T-helper 17 cell (primary cell): ENCODE measurements at places on chromosomes 3 and 15.
A peak's percentile ranks its signal among the peaks of the same experiment; 100 is the strongest.

- no peak overlapping the region for H3K4me3 ChIP-seq
- peaks cover 2% of the 10 kb centered on the region for H3K36me3 ChIP-seq
- DNase-seq, result no peak
- H3K4me1 ChIP-seq, result peaks cover 2% of the 10 kb centered on the region
- no peak overlapping the region for H3K27ac ChIP-seq
Measured at GRCh38 chr3:190568036-190568435, 54.2 kb downstream of the IL1RAP start.

DNA sequence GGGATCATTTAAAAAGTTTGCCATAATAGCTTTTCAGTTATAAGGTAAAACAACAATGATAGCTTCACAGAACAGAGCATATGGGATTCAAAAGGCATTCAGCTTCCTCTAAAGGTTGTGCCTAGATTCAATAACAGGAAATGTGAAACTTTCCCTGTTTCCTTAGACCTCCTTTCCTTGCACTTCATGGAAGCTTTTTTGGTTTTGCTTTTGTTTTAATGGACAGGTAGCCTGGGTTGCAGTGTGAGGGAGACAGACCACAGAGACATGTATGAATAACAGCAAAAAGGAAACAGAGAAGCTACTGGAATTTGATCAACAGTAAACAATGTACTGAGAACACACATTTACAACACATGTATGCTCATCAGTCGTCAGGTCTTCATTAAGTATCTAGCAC lies 2.3 kb upstream of the TNFAIP8L3 start:
- no peak overlapping the region for H3K4me3 ChIP-seq
- H3K27me3 ChIP-seq, result peaks cover 74% of the 10 kb centered on the region
- H3K4me1 ChIP-seq, result peaks cover 16% of the 10 kb centered on the region
- H3K36me3 ChIP-seq, result no peaks in the 10 kb centered on the region
- no peak for DNase-seq
- no peak overlapping the region for H3K27ac ChIP-seq

DNA sequence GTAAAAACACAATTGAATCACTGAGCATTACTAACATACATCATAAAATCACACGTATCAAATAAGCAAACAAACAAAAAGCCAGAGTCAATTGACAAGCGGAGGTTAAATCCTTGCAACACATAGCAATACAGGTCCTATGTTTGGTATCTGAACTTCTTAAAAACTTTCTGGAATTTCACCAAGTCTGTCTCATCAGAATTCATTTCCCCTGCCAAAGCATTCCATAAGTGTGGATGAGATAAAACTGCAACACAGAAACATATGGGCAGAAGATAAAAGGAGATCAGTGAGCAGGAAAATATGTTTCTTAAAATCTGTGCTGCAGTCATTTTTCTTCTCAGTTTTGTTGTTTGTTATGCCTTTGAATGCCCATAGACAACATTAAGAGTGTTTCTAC lies 1155.5 kb downstream of the TBL1XR1 start:
- no peaks in the 10 kb centered on the region for H3K4me1 ChIP-seq
- no peaks in the 10 kb centered on the region for H3K27me3 ChIP-seq
- no peak for DNase-seq

DNA sequence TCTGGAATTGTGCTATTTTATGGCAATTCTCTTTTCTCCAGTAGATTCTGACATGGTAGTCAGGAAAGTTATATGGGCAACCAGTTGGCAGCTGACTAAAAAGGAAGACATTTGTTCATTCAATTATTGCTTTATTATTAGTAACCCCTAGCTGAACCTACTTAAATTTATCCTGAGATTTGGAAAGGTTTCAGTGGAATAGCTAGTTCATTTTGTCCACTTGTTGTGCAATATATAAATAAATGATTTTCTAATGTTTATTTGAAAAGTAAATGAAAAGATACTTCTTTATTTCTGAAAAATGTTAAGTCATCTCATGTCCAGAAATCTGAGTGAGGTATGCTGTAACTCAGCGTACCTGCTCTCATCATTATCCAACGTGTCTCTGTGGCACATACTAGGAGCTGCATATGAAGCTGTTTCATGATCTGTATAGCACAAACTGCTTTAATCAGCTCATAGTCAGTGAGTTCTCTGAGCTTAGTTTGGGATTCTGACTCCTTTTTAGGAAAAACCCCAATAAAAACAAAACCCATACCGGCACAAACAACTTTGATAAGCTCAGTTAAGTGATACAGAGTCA lies 35.9 kb downstream of the RARB start:
- no peaks in the 10 kb centered on the region for H3K27me3 ChIP-seq
- H3K4me3 ChIP-seq, result no peak overlapping the region
- H3K36me3 ChIP-seq, result peaks cover 2% of the 10 kb centered on the region
- no peak overlapping the region for H3K27ac ChIP-seq

- H3K27ac ChIP-seq, result no peak overlapping the region
- no peak for DNase-seq
- no peaks in the 10 kb centered on the region for H3K4me1 ChIP-seq
Measured at GRCh38 chr15:87582169-87582568, 674.4 kb downstream of the NTRK3 start.

DNA sequence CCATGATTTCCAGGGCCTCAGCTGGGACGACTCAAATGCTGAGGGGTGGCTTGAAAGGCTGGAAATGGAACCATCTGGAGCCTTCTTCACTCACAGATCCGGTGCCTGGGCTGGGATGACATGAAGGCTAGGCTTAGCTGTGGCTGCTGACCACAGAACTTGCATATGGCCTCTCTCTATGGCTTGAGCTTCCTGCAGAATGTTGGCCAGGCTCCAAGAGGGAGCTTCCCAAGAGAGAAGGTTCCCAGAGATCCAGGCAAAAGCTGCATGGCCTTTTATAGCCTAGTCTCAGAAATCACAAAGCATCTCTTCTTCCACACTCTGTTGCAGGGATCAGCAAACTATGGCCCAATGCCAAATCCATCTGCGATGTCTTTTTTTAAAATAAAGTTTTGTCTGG lies 44.8 kb downstream of the GATM start:
- DNase-seq, result no peak
- H3K27ac ChIP-seq, result no peak overlapping the region
- H3K4me3 ChIP-seq, result no peak overlapping the region

DNA sequence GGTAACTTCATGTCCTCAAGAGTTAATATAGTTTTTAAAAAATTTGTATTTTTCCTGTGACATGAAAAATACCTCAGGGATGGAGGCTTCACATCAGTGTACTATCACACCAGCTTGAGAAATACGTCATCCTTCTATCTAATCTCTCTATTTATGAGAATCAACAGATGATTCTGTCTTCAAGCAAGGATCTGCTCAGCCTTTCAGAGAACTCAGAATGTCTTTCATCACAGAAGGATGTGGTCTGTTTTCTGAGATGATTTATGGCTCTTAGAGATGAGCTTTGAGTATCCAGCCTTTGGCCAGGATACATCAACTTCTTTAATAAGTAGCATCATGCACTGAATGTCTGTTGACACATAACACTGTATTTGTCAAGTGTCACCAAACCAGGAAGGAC lies 193.9 kb downstream of the DTWD1 start:
- H3K27ac ChIP-seq, result no peak overlapping the region
- H3K4me3 ChIP-seq, result no peak overlapping the region
- DNase-seq, result no peak
- H3K36me3 ChIP-seq, result no peaks in the 10 kb centered on the region

GRCh38 chr15:76342058-76342381 lies 5.4 kb downstream of the ISL2 start:
- H3K36me3 ChIP-seq, result peaks cover 16% of the 10 kb centered on the region
- DNase-seq, result no peak
- H3K4me3 ChIP-seq, result peak overlapping the region; percentile 93
- H3K27me3 ChIP-seq, result peaks cover 77% of the 10 kb centered on the region
- H3K27ac ChIP-seq, result peak overlapping the region; percentile 21

GRCh38 chr15:65767895-65768294 lies 24.2 kb downstream of the DENND4A start:
- peak overlapping the region; percentile 4 for H3K27ac ChIP-seq
- peaks cover 40% of the 10 kb centered on the region for H3K4me1 ChIP-seq
- peaks cover 6% of the 10 kb centered on the region for H3K36me3 ChIP-seq
- H3K27me3 ChIP-seq, result no peaks in the 10 kb centered on the region
- DNase-seq, result no peak
- H3K4me3 ChIP-seq, result no peak overlapping the region

DNA sequence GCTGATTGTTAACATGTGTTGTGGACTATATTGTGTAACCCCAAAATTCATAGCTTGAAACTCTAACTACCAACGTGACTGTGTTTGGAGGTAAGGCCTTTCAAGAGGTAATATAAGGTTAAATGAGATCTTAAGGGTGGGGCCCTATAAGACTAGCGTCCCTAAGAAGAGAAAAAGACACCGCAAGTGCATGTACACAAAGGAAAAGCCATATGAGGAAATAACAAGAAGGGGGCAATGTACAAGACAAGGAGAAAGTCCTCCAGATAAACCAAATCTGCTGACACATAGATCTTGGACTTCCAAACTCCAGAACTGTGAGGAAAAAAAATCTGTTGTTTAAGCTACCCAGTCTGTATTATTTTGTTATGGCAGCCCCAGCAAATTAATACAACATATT lies 8.6 kb downstream of the DMXL2 start:
- peaks cover 3% of the 10 kb centered on the region for H3K36me3 ChIP-seq
- peaks cover 1% of the 10 kb centered on the region for H3K4me1 ChIP-seq

DNA sequence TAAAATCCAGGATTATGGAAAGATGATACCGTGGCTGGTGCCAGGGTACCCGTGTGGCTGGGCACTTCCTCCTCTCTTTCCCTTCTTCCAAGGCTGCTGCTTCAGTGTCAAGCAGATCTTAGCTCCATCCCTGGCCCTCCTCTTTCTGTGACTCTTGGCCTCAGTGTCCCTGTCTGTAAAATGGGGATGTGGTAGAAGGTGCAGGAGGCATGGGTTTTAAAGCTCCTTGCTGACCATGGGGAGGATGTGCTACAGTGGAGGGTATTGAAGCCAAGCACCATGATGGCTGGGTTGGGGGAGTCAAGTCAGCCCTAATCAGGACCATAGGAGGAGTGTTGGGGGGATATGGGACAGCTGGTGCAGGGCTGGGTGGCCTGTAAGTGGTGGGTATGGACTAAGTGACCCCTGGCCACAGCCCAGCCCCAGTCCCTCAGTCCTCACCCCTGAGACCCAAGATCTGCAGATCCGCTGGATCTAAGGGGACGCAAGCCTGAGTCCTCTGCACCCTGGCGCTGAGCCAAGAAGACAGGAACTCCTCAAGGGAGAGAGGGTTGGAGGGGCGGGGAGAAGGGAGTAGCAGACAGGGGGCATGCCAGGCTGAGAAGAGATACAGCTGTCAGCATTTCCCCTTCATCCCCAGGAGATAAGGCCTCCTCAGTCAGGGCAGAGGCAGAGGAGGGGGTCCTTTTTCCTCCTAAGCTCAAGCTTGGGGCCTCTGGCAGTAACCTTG lies 12.0 kb downstream of the PTH1R start:
- H3K4me1 ChIP-seq, result peaks cover 4% of the 10 kb centered on the region
- H3K27ac ChIP-seq, result no peak overlapping the region
- H3K4me3 ChIP-seq, result no peak overlapping the region

GRCh38 chr15:67508407-67508806 lies 12.5 kb upstream of the C15orf61 start:
- no peak for DNase-seq
- no peak overlapping the region for H3K27ac ChIP-seq
- H3K27me3 ChIP-seq, result no peaks in the 10 kb centered on the region
- H3K4me1 ChIP-seq, result peaks cover 3% of the 10 kb centered on the region
- no peak overlapping the region for H3K4me3 ChIP-seq

DNA sequence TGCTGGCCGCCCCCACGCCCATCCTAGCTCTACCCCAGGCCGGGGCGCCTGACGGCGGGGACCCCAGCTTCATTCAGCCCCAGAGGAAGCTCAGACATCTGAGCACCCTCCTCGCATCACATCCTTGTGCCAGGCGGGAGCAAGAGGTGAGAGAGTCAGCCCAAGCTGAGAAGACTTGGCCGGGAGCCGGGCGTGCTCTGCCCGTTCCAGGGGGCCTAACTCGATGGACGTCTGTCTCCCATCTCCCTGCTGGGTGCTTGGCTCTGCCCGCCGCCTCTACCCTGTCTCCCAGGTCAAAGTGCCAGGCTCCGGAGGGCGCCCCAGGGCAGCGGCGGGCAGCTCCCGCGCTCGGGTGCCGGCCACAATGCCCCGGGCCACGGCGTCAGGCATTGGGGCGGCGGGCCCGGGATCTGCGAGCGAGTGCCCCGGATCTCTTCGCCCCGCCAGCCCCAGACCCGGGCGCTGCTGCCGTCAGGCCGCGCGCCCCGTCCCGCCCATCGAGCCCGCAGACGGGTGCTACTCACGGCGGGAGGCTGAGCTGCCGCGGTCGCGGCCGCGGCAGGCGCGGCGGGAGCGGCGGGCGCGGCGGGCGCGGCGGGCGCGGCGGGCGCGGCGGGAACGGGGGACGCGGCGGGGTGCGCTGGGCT lies 388 bp downstream of the DAPK2 start:
- no peak for DNase-seq
- H3K36me3 ChIP-seq, result peaks cover 2% of the 10 kb centered on the region
- H3K4me3 ChIP-seq, result peak overlapping the region; percentile 73
- peaks cover 13% of the 10 kb centered on the region for H3K4me1 ChIP-seq
- H3K27me3 ChIP-seq, result peaks cover 32% of the 10 kb centered on the region

GRCh38 chr3:151431940-151432339 lies 28.9 kb downstream of the IGSF10 start:
- no peaks in the 10 kb centered on the region for H3K4me1 ChIP-seq
- H3K36me3 ChIP-seq, result peaks cover 2% of the 10 kb centered on the region
- no peaks in the 10 kb centered on the region for H3K27me3 ChIP-seq
- no peak overlapping the region for H3K27ac ChIP-seq
- no peak overlapping the region for H3K4me3 ChIP-seq
- no peak for DNase-seq

DNA sequence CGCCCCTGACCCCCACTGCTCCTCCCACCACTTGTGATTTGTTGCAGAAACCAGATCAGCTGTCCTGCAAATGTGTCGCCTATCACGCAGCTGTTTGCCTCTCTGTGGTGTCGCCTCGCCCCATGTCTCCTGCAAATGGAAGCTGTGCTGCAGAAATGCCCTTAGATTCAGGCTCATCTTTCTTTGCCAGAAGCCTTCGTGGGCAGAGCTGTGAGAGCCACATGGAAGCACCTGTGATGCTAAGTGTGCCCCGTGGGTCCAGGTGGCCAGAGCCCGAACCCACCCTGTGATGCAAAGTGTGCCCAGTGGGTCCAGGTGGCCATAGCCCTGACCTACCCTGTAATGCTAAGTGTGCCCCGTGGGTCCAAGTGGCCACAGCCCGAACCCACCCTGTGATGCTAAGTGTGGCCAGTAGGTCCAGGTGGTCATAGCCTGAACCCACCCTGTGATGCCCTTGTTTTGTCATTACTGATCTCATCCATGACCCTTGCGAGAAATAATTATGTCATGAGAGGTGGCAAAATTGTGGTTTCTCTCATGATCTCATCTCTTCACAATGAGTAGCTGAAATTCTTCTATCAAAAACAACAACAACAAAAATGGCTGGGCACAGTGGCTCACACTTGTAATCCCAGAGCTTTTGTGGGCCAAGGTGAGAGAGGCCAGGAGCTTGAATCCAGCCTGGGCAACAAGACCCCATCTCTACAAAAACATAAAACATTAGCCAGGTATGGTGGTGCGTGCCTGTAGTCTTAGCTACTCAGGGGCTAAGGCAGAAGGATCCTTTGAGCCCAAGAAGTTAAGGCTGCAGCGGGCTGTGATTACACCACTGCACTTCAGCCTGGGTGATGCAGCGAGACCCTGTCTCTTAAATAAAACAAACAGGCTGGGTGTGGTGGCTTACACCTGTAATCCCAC lies 187.4 kb downstream of the GOLGA6L6 start:
- no peak overlapping the region for H3K27ac ChIP-seq
- H3K27me3 ChIP-seq, result peaks cover 30% of the 10 kb centered on the region
- H3K36me3 ChIP-seq, result no peaks in the 10 kb centered on the region

GRCh38 chr15:25052191-25052999 lies 97.6 kb downstream of the SNRPN start:
- no peak overlapping the region for H3K27ac ChIP-seq
- no peak overlapping the region for H3K4me3 ChIP-seq
- no peaks in the 10 kb centered on the region for H3K27me3 ChIP-seq
